ENCODE measurements at places on chromosomes 6 and 20.

DNA sequence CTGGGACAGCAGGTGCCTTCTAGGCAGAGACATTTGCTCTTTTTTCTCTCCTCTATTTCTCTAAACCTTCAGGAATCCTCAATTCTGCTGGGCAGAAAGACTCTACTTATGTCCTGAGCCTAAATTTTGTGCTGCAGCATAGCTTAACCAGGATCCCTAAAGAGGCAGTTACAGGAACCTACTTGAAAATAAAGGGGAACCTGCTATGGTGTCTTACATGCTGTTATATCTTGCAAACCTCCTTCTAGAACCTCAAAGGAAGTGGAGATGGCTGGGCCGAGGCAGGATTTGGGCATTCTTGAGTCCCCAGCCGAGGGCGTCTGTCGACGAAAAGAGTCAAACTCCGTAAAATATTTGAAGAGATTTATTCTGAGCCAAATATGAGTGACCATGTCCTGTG is 17.1 kb upstream of the GMNN start:
- DNase-seq = no peak

DNA sequence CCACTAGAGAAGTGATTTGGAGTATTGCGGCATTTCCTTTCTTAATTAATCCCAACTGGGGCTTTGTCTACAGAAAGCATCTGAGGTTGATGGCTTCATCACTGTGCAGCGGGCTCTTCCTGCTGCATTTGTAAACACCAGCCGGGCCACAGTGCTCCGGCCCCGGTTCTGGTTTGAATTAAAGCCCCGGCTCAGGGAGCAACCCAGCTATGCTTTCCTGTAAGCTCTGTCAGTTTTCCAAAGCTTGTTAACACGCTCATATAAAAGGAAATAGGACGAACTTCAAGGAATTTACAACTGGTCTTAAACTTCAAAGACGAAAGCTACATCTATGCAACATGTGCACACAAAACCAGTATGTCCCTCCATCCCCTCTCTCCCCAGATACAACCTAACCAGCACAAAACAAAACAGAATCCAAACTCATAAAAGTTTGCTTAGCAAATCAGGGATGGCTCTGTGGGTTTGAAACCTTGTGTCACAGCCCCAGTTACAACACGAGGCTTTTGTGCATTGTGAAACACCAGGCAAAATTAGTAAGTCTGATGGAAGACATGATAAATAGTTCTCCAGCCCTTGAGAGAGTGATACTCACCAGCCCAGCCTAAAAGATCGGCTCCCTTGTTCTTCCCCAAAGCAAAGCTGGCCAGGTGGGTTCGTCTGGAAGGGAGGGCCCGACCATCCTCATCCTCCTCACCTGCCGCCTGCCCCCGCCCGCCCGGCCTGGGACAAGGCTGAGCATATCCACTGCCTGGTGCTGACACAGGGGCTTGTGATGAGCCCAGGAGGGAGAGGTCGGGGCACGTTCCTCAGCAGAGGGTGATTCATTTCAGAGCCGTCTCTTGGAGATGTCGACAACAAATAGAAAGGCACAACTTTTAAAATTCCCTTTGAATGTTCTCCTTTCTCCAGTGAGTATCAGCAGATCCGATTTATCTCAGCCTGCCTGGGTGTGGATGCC is 197.9 kb downstream of the TFAP2C start:
- DNase-seq = no peak

DNA sequence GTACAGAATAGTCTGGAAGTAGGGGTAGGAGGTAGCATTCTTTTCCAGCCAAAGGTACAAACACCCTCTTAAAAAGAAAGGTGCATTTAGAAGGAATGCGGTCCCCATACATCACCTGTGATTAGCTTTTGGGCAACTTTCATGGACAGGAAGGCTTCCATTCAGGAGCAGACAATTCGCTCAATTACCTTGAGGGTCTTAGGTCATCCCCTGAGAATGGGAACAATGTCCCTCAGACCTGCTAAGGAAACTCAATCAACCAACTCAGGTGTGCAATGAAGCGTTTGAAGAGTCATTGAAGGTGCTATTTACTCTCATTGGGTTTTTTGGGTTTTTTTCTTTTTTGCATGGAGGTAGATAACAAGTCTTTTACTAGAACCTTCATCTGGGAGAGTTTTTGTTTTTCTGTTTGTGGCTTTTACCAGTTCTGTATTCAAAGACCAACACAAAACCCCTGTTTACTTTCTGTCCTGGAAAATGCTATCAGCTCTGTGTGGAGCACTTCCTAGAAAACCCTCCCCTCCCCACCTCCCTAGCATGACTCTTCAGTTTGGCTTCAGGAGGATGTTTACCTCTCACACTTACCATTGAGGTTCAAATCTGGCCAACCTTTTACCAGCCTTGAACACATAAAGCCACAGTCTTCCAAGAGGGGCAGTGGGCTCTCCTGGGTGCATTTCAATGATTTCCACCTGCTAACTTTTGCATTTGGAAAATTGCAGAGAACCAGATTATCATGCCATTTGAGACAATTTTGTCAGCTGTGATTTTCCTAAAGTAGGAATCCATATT is 271.2 kb upstream of the PRDM1 start:
- no peak for DNase-seq

DNA sequence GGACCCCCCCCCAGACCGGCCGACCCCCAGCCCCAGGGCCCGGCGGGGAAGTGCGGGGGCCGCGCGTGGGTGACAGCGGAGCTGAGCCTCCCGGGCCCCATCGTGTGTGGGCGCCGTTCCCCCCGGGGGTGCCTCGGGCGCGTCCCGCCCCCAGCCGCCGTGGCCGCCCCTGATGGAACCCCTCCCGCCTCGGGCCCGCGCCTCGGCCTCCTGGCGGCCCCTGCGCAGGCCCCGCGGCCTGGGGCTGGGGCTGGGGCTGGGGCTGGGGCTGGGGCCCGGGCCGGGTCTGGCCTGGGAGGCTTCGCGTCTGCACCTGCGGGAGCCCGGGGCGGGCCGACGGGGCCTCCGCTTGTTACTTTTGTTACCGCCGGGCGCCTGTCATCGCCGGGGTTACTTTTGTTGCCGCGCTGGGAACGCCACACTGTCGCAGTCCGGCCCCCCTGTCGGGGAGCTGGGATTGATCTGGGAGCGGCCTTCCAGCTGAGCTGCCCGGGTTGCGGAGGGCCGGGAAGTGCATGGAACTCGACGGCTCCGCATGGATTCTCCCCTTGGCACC is 598 bp downstream of the OGFR start:
- no peak for DNase-seq

DNA sequence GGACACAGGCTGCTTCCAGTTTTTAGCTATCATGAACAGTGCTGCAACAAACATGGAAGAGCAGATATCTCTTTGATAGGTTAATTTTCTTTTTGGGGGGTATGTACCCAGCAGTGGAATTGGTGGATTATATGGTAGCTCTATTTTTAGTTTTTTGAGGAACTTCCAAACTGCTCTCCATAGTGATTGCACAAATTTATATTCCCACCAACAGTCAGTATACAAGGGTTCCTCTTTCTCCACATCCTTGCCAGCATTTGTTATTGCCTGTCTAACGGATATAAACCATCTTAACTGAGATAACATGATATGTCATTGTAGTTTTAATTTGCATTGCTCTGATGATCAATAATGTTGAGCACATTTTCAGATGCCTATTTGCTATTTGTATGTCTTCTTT is 237.6 kb downstream of the MMUT start:
- no peak for DNase-seq

DNA sequence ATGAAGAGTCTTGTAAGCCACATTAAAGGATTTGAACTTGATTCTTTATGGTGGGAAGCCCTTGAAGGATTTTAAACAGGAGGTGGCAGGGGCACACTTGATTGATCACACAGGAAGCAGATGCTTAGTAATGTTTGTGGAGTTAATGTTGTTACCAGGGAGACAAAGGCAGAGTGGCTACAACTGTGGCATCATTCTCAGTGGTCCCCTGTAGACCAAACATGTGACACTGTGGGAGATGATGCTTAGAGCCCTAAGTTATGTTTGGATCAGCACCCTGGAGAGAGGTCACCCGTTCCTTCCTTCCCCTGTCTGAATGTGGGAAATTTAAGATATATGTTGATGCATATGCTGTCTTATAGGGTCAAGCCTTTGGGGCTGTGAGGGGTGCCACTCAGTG is 53.2 kb downstream of the EIF2S2 start:
- DNase-seq = no peak

DNA sequence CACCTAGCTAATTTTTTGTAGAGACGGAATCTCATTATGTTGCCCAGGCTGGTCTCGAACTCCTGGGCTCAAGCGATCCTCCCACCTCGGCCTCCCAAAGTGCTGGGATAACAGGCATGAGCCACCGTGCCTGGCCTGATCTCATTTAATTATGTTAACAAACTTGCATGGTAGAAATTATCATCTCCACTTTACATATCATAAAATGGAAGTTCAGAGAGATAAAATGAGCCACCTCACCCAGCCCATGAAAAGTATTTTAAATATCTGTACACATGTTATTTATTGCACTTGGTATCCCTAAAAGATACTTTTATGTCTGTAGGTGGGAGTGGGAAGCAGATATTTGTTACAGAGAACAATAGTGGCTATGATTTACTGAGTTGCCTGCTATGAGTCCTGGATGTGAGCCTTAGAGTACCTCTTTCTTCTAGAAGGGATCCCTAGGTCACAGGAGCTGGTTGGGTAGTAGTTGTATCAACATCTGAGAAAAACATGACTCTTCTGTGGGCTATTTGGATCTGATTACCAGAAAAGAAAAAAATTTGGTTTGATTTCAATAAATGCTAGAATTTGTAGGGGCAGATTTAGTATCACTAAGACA is 52.4 kb upstream of the EIF2S2 start:
- DNase-seq = no peak

DNA sequence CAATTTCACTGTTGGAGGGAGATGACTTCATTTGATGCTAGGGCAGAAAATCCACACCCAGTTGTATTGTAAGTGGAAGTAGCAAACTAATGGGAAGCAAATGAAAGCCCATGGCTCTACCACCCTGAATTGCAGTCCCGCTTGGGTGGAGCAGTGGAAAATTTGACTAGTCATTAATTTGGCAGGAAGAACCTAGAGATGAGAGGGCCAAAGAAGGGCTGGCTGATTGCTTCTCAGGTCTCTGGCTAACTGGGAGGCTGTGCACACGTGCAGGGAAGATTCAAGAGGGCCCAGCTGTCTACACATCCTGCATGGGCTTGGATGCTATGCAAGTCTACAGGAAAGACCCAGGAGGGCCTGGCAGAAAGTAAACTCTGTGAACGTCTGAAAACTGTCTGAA is 466.2 kb downstream of the TFAP2A start:
- DNase-seq = no peak

DNA sequence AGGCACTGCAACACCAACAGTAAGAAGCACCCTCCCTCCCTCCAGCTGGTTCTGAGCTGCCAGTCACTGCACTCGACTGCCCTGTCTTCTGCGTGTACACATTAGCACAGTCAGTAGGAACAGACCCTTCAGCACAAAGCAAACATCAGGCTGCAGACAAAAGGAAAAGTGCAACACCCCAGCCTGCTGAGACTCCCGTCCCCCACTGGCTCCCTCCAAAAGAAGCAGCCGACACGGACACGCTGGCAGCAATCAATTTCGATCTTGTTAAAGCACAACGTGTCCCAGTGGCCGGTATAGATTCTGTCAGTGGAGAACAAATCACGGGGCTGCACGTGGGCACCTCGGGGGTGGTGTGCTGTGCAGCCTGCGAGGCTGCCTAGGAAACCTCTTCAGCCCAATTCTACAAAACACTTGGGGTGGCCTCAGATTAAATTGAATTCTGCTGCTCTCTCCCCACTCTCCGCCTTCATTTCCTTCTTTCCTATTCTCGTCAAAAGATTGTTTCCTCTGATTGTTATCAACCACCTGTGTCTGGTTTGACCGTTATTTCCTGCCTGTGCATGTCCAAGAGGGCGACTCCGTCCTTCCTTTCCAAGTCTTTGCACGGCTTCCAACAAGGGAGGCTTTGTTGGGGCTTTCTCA is 38.7 kb downstream of the TRAF3IP2 start:
- no peak for DNase-seq

DNA sequence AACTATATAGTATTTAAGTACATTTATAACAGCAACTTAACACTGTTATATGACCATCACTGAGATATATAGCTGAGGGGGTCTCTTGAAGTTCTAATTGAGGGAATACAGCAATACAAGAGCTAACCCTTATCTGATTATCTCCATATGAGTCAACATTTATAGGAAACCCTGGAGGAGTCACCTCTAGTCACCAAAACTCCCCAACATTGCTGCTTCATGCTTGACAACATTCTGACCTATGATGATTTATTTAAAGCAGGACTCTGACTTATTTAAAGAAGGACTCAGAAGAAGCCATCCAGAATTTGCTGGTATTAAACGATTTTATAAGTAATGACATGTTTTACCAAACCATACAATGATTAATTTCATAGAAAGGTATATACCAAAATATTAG is 182.6 kb upstream of the NOX3 start:
- DNase-seq = no peak

DNA sequence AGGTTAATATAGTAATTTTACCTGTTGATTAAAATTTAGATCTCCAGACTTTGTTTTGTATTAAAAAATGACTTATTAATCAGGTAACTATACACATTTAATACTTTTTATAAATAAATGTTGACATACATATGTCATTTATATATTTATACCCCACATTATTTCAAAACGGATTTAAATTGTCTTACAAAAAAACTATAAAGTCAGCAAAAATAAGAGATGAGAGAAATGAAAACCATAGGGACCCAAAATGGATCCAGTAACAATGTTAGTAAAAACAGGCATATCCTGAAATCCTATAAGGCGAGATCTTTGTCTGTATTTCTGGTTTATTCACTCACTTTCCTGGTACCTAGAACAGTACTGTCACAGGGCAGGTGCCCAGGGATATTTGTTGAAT is 91.5 kb downstream of the PACRG start:
- no peak for DNase-seq

- DNase-seq = no peak
These were observed 150.8 kb downstream of the GRIK2 start for GRCh38 chr6:101544286-101544685.

- no peak for DNase-seq
These were observed 210.0 kb downstream of the PTPRT start for GRCh38 chr20:42979720-42980119.

- no peak for DNase-seq
These were observed 365.0 kb upstream of the ID4 start for GRCh38 chr6:19472153-19472552.

- DNase-seq = no peak
These were observed 135.3 kb upstream of the BMP2 start for GRCh38 chr20:6632187-6632586.

GRCh38 chr20:62133864-62134263 is 9.3 kb downstream of the PSMA7 start:
- no peak for DNase-seq

GRCh38 chr6:46676604-46677313 is 10.9 kb upstream of the TDRD6 start:
- DNase-seq = no peak
